Stimulated activated CD4-positive, alpha-beta T cell treated with anti-CD3 and anti-CD28 coated beads, Interleukin-4, amount 100 ng/mL, for 24 hours (primary cell): ENCODE measurements at places on chromosomes 12 and 14.
A peak's percentile ranks its signal among the peaks of the same experiment; 100 is the strongest.

- DNase-seq: peak; percentile 22
These were observed 214.5 kb downstream of the PAH start for GRCh38 chr12:102702447-102703114.

GRCh38 chr12:90984114-90984513 is 20.7 kb downstream of the EPYC start:
- no peak for DNase-seq

GRCh38 chr12:84696908-84697540 is 215.6 kb downstream of the SLC6A15 start:
- no peak for DNase-seq

DNA sequence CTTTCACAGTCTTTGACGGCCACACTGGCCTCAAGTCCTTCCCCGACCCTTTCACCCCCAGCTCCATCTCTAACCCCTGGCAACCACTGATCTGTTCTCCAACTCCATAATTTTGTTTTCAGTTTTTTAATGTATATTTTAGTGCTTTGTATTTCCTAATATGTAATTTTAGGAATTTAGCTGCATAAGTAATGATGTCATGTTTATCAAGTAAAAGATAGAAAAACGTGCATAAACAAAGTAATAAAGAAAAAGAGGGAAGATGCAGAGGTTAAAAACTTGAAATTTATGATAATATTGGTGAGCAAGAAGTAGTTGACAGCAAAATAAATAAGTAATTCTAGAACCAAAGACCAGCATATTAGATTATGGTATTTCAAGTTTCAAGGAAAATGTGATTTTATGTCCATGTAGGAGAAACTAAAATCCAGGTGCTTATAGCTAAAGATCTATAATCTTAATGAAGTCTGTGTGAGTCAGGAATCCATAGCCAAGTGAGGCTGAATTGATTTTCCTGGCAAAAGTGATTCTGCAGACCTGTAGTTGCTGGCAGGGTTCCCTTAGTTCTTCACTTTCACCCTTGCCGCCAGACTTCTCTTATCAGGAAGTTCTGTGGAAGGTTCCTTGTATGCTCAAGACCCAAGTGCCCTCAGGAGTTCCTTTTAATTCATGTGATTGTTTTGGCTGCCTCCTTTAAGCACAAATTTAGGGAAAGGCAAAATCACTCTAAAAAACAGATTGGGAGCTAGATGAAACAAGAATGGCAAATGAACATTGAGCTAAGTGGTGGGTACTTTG is 24.4 kb downstream of the FBXW8 start:
- no peak for DNase-seq

GRCh38 chr12:42144158-42144407 is 591 bp downstream of the GXYLT1 start:
- DNase-seq: no peak

- no peak for DNase-seq
These were observed 113.0 kb downstream of the SEC23A start for GRCh38 chr14:38989922-38990546.

DNA sequence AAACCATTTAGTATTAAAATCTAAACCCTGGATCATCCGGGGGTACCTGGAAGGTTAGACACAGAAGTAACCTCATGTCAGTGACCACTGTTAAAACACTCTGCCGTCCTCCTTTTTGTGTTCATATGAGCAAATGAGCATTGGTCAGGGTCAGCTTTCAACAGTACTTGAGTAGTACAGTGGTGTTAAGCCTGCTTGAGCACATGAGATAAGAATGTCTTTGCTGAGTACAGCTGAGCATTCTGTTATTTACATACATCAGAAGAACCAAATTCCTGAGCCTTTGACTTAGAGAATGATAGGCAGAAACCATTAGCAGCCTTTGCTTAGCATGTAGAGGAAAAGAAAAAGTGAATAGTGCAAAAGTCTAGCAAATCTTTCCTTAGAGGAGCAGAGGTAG is 38.6 kb upstream of the LRTM2 start:
- DNase-seq: no peak

DNA sequence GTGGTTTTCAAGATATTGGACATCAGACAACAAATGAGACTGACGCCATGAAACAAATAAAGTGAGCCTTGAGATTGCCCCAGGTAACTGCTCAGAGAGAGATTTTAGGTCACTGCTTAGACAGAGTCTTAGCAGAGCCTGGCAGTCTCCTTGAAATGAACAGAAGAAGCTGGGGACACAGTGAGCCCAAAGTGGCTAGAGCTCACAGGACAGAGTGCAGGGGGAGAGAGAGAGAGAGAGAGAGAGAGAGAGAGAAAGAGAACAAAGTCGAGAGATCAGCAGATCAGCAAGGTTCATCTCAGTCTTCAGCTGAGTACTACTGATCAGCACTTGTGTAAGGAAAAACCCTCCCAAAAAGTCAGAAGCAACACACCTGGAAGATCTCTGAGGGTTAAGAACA is 147.4 kb downstream of the RMST start:
- DNase-seq: no peak

GRCh38 chr12:42767326-42767954 is 177.9 kb upstream of the PRICKLE1 start:
- no peak for DNase-seq

DNA sequence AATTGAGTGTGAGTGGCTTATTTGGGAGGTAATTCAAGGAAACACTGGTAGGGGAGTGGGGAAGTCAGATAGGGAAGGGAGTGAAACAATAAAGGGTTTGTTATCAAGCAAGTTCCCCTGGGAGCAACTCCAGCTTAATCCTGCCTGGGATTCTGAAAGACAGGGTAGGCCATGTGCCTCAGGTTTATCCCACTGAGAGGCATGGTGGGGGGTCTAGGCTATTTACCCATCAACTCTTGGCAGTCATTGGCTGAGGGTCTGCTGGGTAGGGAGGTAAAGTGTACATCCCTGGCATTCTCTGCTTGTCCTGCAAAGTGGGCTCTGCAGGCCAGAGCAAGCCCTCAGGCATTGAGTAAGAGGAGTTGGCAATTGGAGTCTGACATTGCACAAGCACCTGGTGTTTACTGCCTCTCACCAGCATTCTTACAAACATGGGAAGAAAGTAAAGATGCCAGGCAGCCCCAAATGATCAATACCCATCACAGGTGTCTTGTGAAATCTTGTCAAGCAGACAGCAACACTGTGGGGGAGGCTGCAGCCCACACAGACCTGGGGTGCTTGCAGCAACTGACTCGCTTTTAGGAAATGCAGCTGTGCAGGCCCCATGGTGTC is 169.3 kb downstream of the KTN1 start:
- DNase-seq: no peak

- DNase-seq: peak; percentile 55
These were observed 6.4 kb downstream of the ITGB7 start for GRCh38 chr12:53200458-53201176.

DNA sequence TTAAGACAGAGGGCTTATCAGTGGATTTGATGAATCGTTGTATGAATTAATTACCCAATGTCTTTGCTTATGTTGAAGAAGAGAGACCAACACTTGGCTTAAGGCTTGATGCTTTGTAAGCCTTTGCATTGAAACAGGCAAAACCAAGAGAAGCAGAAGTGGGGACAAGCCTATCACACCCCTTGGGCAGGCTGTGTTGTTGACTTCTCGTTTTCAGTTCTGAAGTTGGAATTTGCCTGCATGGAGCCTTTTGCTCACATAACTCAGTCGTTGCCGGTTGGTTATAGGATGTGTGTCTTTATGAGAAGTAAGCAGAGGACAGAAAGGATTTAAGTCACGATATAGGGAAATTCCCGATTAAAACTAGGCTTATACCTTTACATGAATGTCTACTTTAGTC is 94.7 kb downstream of the CCDC92 start:
- DNase-seq: no peak

DNA sequence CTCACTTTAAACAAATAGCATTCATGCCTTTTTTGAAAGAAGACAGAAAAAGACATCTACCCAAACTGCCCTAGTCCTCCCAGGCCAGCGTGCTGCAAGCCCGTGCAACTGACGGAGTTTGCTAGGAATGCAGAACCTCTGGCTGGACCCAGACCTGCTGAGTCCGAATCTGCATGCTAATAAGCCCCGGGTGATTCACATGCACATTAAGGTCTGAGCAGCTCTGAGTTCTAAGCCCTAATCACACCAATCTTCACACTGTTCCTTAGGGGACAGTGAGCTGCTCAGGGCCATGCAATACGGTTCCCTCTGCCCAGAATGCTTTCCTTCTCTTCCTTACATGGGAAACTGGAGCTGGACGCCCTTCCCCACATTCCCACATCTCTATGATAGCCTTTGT is 25.2 kb downstream of the HAL start:
- no peak for DNase-seq

DNA sequence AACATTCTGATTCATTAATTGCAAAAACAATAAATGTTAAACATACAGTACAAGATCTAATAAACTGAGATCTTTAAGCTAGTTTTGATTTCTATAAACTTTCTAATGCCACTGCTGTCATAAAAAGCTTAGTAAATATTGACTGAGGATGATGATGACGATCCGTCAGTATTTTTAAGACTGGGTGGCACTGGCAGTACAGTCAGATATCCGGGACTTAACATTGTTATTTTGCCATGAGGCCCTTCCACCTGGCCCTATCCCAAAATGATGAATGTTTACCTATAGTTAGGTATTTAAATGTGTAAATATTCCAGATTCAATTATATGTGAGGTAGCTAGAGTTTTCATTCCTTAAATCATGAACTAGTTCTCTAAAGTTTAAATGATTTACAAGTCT is 158.5 kb downstream of the FOXA1 start:
- DNase-seq: no peak

- DNase-seq: no peak
These were observed 46.9 kb downstream of the BTG1 start for GRCh38 chr12:92098594-92099380.

DNA sequence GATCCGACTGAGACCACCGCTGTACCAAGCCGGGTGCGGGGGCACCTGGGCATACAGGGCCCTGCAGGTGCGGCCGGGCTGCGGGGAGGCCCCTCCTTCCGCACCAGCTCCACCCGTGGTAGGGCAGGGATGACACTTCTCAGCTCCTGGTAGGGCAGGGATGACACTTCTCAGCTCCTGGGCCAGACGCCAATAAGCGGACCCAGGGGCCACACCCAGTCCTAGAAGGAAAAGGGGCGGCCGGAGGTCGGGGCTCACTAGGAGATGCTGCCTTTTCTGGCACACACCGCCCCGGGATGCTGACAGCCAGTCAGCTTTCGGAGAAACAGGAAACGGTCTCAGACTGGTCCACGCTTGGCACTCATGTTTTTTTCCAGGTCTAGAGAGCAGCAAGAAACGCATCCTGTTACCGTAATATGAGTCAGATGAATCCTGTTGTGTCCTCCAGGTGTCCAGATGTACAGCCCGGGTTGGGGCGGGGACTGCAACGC is 34.8 kb downstream of the NFKBIA start:
- DNase-seq: no peak
